ENCODE measurements at places on chromosomes 12 and 14.

DNA sequence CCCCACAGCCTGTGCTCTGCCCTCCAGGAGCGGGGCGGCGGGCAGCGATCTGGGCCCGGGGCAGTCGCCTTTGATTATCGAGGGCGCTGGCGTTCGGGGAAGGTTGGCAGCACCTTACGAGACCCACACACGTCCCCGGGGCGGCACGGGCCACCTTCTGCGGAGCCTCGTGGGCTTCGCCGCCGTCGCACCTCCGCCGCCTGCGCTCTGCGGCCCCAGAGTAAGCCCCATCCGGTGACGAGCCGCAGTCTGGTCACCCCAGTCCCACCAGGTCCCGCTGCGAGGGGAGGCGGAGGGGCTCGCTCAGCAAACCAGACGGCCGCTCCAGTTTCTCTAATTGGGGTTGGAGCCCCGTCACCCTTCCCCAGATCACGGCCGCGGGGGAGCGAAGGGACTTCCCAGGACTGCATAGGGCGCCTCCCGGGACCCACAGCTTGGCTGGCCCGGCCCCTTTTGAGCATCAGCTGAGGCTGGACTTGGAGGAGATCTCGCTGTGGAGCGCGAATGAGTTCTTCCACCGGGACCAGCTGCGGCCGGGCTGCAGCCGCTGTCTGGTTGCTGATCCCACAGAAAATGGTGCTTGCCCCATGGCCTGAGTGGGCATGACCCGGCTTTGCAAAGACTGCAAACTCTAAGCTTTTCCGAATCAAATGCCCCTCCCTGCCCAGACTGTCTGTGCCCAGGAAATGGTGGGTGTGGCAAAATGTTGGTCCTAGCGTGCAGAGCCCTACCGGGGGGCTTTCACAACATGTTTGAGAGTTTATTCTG, 560 bp downstream of the LGALS3 start:
- DNase-seq = peak; percentile 80

GRCh38 chr12:6068227-6068626, 56.2 kb downstream of the VWF start:
- DNase-seq = no peak

DNA sequence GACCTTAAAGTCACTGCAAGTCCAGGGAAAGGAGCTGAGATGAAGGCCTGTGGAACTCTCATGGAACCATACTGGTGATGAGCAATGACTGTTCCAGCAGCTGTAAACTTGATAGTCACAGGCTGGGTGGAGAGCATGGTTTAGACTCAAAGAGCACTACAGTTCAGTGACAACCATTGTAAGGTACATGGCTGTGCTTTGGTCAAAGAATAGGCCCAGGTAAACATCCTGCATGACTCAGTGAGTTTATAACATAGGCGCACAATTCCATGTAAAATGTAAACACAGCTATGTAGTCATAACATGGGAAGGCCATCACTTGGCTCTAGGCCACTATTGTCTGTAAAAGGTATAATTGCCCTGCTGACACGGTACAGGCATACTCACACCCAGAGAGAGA, 119.3 kb upstream of the FSCB start:
- no peak for DNase-seq

DNA sequence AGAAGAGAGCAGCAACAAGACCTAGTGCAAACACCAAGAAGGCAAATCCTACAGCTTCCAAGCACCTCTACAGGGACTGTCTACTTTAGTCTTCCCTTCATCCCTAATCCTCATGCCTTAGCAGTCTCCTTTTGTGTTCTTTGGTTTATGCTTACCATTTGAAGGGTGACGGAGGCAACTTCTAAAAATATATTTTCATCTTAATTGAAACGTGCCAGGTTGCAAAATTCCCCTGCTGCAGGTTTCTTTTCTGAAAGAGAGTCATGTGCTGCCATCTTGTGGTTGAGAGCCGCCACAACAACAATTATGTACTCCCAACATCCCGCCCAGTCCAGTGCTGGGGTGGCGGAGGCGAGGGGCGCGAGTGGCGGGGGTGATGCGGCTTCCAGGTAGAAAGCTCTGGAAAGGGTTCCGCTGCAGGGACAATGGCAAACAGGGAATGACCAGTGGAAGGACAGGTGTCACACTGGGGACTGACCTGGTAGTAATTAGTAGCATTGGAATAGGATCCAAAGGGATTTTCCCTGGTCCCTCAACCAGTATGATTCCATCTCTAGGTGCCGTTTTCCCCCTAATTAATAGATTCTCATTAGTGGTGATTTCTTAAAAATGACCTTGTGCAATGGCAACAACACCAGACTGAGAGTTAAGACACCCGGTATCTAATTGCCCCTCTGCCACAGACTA, 80.3 kb upstream of the GNG2 start:
- peak; percentile 74 for DNase-seq

DNA sequence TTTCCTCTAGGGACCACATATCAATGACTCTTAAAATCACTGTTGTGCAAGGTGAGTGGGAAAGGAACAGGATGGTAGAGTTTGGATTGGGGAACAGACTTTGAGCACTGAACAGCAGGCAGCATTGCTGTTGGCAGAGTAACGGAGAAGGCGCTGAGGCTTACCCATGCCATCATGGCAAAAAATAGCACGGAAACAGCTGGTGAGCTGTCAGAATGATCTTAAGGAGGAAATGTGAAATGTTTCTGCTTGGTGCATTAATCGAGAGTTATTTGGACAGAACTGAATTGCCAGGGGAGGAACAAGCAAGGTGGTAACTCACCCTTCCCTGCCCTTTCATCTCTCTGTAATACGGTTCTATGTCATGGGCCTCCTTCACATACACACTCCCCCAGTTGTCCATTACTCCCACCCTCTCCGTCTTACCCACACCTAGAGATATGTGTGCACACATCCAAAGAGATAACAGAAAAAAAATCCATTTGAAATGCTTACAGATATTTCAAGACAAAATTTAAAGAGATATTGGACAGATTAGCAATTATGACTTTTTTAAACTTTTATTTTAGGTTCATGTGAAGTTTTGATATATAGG, 572.5 kb downstream of the DIO2 start:
- peak; percentile 52 for DNase-seq

DNA sequence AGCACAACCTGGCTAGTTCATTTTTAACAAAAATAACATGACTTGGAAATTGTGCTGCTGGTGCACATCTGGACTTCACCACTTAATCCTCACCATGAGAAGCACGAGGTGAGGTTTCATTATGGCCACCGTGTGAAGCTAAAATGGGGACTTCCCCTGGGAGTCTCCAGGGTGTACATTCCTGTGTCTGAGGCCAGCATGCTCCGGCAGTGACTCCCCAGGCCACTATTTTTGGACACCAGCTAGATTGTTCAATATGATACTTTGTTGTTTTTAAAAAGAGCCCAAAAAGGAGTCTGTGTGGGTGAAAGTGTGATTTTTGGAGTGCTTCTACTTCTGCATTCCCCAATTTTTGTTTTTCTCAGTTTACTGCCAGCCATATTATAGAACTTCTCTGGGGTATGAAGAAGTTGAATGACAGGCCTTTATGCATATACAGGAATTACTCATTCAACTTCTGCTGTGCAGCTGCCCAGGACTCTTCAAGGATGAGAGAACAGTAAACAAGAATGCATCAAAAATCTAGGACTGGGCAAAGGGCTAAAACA, 16.9 kb upstream of the AICDA start:
- peak; percentile 94 for DNase-seq

All from myocyte (in vitro differentiated cells).